Activated CD8-positive, alpha-beta memory T cell treated with anti-CD3 and anti-CD28 coated beads for 1 hour (primary cell): ENCODE measurements at places on chromosomes 3 and 15.
A peak's percentile ranks its signal among the peaks of the same experiment; 100 is the strongest.

GRCh38 chr15:99719096-99719541 is 14.1 kb downstream of the LYSMD4 start:
- DNase-seq: no peak

- DNase-seq: no peak
Observed at GRCh38 chr3:130392266-130392665, 46.8 kb downstream of the COL6A5 start.

GRCh38 chr3:37988931-37989525 is 1.6 kb upstream of the VILL start:
- no peak for DNase-seq

DNA sequence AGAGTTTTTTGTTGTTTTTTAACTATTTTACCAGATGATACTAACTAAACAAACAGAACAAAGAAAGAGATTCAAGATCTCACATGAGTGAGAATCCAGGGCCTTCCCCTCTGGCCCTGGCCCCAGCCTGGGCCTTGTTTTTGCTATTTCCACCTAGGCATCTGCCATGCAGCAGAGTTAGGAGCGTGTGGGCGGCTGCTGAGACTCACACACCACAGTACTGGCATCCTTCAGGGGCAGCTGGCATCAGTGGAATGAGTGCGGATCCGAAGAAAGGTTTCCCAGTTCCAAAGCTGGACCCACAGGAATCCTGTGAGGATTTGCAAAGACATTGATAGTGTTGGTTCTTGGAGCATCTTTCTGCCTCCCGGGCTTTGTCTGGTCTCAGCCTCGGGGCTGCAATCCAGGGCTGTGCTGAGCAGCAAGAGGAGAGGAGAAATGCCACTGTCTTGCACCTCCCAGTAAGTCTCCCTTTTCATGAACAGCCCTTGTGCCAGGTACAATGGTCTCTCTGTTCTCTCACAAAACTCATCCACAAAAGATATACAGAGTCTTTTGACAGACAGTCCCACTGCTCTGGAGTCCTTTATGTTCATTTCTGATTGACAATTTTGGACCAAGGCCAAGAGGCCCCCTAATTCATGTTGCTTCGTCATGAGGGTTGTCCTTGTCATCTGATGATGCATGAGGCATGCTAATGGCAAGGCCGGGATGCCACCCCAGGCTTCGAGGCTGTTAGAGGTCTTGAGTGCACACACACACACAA is 46.6 kb downstream of the APH1B start:
- DNase-seq: no peak

DNA sequence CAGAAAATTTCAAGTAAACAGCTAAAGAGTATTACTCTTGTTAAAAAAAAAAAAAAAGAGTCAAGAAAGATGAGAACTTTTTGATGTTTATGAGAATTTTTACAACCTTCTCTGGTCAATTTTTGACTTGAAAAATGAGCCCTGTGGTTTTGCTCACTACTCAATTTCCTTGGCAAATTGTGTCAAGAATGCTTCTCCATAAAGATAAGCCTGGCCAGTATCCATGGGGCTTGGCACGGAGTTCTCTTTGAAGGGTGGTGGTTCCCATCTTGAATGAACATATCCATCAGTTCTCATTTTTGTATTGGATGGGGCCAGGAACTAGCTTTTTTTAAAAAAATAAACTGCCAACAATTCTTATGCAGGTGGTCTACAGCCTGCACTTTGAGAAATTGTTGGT is 179.9 kb downstream of the RYR3 start:
- no peak for DNase-seq

- no peak for DNase-seq
Observed at GRCh38 chr3:20646425-20646824, 460.4 kb upstream of the SGO1 start.

- no peak for DNase-seq
Observed at GRCh38 chr3:155912090-155912489, 41.6 kb downstream of the GMPS start.

GRCh38 chr3:49841126-49841696 is 15.2 kb downstream of the TRAIP start:
- DNase-seq: no peak

DNA sequence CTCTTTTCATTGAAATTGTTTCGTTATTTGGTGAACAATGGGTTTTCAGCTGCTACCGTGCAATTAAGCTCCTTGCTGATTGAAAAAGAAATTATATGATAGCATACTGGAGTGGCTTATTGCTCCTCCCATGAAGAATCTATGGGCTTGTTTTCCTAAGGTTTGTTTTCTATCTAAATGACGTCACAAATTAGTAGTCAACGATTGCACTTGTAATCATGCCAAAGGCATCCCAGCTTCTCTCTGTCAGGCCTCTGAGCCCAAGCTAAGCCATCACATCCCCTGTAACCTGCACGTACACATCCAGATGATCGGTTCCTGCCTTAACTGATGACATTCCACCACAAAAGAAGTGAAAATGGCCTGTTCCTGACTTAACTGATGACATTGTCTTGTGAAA is 388.0 kb upstream of the LMCD1 start:
- DNase-seq: no peak

- no peak for DNase-seq
Observed at GRCh38 chr15:31498756-31499155, 172.1 kb downstream of the KLF13 start.

DNA sequence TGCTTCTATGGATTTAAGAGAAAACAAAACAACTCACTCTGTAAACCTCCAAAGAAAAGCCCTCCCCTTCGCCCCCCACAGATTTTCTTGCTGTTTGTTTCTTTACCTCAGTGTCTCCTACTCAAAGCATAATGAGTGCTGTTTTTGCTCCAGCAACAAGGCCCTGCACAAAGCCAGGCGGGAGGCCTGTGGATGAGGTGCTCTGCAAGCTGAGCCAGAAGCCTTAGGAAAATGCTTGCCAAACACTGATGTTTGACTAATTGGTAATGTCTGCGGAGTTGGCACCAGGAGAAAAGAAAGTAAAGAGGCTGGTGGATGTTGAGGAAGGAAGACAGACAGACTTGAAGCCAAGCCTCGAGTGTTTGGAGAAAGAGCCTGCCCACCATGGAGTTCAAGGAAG is 99.7 kb downstream of the RARB start:
- no peak for DNase-seq

GRCh38 chr15:36632226-36632625 is 52.8 kb downstream of the CDIN1 start:
- no peak for DNase-seq

DNA sequence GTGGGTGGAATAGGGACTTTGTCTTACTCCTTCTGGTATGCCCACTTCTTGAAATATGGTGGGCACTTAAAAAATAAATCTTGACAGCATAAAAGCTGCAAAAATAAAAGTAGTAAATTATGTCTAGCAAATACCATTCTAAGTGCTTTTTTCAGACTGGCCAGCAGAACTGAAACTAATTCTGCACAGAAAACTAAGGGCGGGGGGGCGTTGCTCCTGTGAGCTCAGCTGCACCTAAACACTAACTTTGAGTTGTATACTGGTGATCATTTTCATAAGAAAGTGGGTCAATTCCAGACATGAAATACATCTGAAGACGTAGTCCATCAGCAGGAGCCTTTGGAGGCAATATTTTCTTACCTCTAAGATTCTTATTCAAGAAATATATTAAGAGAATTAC is 114.8 kb downstream of the WDR76 start:
- no peak for DNase-seq

DNA sequence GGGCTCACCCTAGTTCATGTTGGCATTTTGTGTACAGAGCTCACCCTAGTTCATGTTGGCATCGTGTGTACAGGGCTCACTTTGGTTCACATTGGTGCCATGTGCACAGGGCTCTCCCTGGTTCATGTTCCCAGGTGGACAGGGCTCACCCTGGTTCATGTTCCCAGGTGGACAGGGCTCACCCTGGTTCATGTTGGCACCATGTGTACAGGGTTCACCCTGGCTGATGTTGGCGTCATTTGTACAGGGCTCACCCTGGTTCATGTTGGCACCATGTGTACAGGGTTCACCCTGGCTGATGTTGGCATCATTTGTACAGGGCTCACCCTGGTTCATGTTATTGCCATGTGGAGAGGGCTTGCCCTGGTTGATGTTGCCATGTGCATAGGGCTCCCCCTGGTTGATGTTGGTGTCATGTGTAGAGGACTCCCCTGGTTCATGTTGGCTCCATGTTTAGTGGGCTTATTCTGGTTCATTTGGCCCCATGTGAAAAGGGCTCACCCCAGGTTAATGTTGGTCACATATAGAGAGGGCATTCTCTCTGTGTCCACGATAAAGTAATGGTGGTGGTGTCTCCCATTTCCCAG is 31.7 kb upstream of the NR2C2 start:
- DNase-seq: no peak

- DNase-seq: no peak
Observed at GRCh38 chr15:101469520-101470288, 19.8 kb downstream of the PCSK6 start.

DNA sequence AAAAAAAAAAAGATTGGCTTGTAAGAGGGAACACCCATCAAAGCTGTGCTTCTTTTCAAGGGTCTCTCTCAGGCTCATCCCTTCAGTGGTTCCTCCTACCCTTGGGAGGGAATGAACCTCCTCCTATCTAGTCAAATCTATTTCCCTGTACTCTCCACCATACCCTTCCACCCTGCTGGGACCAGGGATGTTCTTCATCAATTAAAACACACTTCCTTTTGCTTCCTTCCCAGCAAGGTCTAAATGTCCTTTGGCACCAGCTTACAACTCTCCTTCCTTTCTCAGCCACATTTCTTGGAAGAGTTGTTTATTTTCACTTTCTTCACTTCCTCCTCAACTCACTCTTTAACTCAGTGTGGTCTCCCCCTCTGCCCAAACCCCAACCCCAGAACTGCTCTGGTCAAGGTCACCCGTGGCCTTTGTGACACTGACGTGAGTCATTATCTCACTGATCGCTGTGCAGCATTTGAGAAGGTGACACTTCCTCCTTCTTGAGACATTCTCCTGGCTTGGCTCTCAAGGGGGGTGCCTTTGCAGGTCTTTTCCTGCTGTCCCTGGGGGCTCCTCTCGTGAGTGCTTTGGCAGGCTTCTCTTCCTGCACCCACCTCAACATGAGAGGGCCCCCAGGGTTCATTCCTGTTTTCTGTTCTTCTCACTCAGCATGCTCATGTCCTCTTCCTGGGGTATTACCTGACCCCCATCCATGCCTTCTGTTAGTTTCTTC is 210.5 kb upstream of the TLE3 start:
- DNase-seq: no peak

DNA sequence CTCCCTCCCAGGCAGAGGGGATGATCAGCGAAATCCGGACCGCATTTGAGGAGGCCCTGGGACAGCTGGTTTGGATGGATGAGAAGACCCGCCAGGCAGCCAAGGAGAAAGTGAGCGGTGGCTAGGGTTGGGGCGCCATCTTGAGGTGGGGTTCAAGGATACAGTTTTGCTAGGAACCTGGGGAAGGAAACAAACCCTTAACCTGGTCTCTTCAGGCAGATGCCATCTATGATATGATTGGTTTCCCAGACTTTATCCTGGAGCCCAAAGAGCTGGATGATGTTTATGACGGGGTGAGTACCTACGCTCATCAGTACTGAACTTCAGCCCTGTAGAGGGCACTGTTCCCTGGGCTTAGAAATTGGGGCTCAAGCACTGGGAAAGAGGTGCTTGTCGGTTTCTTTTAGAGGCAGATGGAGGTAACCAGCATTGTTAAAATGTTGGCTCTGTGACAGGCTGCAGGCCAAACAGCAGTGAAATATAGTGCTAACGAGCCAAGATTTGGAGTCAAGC is 9.6 kb upstream of the PSMD2 start:
- peak; percentile 25 for DNase-seq

DNA sequence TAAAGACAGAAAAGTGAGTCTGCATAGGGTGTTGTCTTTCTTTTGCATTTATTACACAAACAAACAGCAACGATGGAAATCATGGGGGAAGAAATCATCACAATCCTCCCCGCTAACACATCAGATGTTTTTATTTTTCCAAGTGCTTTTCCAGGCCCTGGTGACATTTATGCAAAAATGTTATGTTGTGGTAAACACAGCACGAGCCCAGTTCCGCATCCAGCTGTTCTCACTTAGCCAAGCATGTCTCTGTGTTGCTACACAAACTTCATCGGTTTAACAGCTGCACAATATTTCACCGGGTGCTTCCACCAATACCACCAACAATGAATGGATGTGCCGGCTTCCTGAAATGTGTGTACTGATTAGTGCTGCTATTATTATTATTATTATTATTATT is 53.7 kb upstream of the ABHD17C start:
- no peak for DNase-seq

- DNase-seq: no peak
Observed at GRCh38 chr3:176275113-176275512, 922.2 kb downstream of the TBL1XR1 start.

- no peak for DNase-seq
Observed at GRCh38 chr3:143653935-143654334, 194.3 kb downstream of the SLC9A9 start.

DNA sequence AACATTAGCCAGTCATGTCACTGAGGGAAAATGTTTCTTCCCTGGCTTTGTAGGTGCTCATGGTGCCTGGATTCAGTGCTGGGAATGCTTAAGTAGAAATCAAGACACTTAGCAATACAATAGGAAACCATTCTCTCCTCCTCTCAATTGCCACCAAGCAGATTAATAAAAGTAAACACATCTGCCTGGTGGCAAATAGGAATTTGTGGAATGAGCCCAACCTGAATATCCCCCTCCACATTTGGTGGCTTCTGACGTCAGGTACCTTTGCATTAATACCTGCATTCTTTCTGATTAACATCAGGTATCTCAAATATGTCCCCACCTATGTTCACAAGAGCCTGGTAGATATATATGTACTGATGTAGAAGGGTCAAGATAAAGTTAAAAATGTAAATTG is 42.7 kb downstream of the PPP2R3A start:
- DNase-seq: no peak

- DNase-seq: no peak
Observed at GRCh38 chr15:69482686-69483256, 30.2 kb downstream of the RPLP1 start.

DNA sequence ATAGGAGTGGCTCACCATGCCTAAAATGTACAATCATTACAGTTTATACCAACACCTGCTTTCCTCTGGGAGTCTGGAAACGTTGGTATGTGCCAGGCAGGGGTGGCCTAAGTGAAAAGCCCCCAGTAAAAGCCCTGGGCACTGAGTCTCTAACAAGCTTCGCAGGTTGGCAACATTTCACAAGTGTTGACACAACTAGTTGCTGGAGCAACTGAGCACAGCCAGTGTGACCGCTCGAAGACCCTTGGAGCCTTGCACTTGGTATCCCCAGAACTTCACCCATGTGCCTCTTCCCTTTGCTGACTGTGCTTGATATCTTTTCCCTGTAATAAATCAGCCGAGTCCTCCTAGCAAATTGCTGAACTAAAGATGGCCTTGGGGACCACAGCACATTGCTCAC is 2.7 kb downstream of the RIOX2 start:
- no peak for DNase-seq

GRCh38 chr3:184710870-184711492 is 883 bp downstream of the MAGEF1 start:
- no peak for DNase-seq

GRCh38 chr15:89209057-89209456 is 12.3 kb downstream of the RLBP1 start:
- no peak for DNase-seq
